ENCODE measurements at places on chromosomes 7 and 10.
A peak's percentile ranks its signal among the peaks of the same experiment; 100 is the strongest.

- DNase-seq, result no peak
Observed at GRCh38 chr10:43965033-43965917, 316.6 kb upstream of the ZNF32 start.

DNA sequence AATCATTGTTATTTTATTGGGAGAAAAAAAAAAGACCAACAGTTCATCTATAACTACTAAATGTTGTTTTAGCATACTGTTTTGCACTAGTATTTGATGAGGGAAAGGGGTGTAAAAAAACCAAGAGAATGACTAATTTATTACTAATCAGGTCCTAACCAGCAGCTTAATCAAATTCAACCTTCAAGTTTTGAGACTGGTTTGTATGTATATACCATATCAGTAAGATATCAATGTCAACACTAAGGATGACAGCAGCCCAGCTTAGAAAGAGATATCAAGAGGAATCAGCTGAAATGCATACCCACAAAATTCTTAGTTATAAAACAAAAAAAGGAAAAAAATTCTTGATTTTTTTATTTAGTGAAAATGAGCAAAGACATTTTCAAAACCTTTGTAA is 122.6 kb downstream of the KMT2C start:
- no peak for DNase-seq

GRCh38 chr7:129279757-129280156 is 54.9 kb downstream of the AHCYL2 start:
- no peak for DNase-seq

- DNase-seq, result no peak
Observed at GRCh38 chr7:83931968-83932367, 262.6 kb downstream of the SEMA3A start.

- DNase-seq, result no peak
Observed at GRCh38 chr10:7986851-7987250, 67.6 kb upstream of the GATA3 start.

DNA sequence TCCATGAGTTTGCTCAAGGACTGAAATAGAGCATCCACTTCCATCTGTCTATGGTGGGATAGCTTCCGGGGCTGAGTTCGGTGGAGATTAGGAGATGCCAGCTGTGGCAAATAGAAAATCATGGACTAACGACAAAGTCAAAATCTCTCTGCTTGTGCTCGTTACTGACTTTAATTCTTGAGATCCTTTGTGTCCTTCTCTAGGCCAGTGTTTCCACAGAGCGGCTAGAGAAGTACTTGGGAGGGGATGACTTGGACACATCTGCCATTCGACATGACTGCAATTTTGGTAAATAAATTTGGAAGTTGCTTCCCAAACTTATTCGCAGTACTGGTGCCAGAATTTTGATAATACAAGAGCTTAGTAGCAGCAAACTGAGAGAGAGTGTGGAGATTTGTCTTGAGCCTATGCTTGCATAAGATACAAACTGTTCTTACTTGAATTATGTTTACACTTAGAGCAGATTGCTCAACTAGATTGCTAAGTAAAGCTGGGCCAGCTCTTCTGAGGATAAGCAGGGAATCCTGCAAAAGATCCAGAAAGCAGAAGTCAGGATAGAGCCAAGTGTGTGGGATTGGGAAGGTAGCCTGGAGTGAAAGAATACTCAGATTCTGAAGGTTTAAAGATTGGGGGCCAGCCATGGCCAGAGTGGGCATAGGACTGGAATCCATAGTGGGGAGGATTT is 27.6 kb downstream of the ABCC2 start:
- no peak for DNase-seq

DNA sequence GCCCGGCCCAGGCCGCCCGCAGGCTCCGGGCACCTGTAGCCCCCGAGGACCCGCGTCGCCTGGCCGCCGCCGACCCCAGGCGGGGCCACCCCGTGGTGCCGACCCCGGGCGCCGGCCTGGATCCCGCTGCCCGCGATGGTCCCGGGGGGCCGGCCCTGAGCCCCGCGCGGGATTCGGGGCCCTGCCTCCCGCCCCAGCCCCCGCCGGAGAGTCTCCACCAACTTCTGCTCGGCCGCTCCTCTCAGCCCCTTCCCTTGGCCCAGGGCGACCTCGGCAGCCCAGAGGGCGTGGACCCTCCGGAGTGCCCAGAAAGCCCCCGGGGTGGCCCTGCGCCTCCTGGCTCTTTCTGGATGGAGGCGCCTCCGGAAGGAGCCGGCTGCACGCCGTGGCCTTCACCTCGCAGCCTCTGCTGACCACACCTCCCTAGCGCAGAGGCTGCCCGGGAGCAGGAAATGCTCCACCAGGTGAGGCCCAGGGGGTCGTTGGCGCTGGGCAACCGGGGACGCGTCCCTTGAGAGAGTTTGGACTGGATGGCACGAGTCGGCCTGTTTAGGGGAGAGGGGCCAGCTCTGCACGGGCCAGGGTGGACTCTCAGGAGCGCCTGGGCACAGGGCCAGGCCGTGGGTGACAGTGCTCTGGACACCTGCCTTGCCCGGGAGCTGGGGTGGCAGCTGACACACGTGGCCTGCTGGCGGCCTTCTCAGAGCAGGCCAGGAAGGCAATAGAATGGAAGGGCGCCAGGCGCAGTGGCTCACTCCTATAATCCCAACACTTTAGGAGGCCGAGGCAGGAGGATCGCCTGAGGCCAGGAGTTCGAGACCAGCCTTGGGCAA is 529 bp downstream of the ZNF853 start:
- no peak for DNase-seq

GRCh38 chr10:125549653-125550052 is 133.3 kb downstream of the TEX36 start:
- DNase-seq, result no peak

- no peak for DNase-seq
Observed at GRCh38 chr10:62916141-62916603, 100.0 kb upstream of the EGR2 start.

DNA sequence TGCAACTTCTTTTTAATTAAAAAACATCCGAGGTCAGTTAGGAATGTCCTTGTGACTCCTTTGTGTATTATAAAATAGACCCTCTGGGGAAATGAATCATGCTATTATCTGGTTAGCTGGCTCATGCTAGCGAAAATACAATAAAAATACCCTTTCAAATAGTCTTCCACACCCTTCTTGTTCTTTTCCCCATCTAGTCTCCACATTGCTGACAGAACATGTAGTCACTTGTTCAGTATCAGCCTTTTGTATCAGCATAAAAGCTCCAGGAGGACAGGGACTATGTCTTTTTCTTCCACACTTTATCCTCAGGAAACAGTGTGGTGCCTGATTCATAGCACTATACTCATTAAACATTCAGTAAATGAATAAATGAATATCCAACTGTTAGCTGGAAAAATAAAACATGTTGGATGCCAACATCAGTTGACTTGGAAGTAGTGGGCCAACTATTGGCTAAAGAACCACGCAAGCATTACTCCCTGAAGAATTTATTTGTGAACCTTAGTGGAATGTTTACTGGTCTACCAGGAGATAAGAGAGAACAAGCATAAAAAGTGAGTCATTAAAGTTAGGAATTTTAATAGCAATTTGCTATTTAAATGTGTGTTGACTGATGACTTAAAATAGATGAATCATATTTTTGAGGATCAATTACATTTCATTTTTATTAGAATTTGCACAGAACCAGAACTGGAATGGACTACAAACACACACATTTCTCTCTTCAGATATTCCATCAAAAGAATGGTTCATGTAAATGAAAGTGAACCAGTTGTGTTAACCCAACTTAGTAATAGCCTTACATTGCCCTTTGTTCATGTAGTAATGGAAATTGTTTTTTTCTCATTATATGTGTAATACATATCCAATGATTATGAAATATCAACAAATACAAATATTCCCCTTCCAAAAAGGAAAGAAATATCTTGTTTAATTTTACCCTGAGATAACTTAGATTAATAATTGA is 129.6 kb downstream of the DKK1 start:
- DNase-seq, result no peak

- no peak for DNase-seq
Observed at GRCh38 chr7:20282959-20283358, 47.7 kb upstream of the ITGB8 start.

- no peak for DNase-seq
Observed at GRCh38 chr10:120019568-120019967, 127.0 kb downstream of the SEC23IP start.

- peak; percentile 63 for DNase-seq
Observed at GRCh38 chr10:6530211-6530840, 49.8 kb downstream of the PRKCQ start.

GRCh38 chr7:90469554-90469953 is at the start of gene PTTG1IP2:
PTTG1IP2 (plus strand) TSS chr7:90469639; CDS start chr7:90469787, 148 bp downstream.
- no peak for DNase-seq

- no peak for DNase-seq
Observed at GRCh38 chr7:114766041-114766356, 155.9 kb upstream of the MDFIC start.

GRCh38 chr7:44387389-44387788 is 62.0 kb upstream of the CAMK2B start:
- DNase-seq, result no peak

GRCh38 chr7:134701272-134701671 is 54.6 kb downstream of the BPGM start:
- DNase-seq, result peak; percentile 23

DNA sequence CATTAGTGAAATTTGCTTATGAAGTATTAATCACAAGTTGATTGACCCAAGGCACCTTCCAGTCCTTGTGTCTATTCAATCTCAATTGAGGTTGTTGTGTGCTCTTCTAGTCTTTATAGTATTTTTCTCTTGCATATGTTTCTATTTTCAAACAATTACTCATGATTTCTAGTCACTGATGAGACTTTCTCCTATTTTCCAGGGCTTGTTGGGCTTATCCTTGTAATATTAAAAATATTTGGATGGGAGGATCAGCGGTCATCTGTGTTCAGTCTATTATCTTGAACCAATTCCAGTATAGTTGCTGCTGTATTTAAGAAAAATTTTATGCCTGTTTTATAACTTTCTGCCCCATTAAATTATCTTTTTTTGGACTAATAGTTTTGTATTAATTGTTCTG is 154.4 kb downstream of the PTEN start:
- DNase-seq, result no peak

- DNase-seq, result no peak
Observed at GRCh38 chr10:102324061-102324460, 71.4 kb upstream of the NFKB2 start.

GRCh38 chr10:29946953-29947700 is 112.3 kb downstream of the JCAD start:
- no peak for DNase-seq

DNA sequence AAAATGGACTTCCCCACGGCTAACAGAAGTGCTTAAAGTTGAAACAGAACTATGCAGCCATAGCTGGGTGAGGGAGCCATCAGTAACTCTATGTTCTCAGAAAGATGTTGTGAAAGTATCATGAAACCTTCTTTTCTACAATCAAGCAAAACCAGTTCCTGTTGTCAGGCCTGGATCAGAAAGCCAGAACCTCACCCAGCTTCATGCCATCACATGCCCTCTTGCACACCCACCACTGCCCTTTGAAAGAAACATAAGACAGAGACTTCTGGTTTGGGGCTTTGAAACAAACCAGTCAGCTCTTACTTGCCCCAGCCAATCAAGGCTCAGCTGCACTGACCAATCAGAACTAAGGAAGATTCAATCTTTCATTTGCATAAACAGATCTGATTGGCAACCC is 230.8 kb upstream of the FERD3L start:
- DNase-seq, result no peak

DNA sequence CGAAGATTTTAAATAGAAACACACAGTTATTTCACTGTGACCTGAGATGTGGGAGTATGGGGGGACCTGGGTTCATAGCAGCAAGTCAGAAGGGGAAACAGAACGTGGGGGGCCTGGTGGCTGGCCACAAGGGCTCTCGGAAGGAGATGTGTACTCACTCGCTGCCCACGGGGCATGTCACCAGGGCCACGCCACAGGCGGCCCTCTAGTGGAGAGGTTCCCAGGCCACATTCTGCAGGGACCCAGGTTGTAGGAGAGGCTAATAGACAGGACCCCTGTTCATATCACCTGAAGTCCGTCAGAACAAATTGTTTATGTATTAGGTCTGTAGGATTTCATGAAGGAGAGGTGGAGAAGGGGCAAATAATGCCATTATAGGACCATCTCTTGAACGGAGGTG is 25.1 kb upstream of the SVOPL start:
- DNase-seq, result no peak

- no peak for DNase-seq
Observed at GRCh38 chr7:46955531-46955930, 626.4 kb downstream of the TNS3 start.

GRCh38 chr10:74813381-74814259 is 12.8 kb upstream of the KAT6B start:
- no peak for DNase-seq

DNA sequence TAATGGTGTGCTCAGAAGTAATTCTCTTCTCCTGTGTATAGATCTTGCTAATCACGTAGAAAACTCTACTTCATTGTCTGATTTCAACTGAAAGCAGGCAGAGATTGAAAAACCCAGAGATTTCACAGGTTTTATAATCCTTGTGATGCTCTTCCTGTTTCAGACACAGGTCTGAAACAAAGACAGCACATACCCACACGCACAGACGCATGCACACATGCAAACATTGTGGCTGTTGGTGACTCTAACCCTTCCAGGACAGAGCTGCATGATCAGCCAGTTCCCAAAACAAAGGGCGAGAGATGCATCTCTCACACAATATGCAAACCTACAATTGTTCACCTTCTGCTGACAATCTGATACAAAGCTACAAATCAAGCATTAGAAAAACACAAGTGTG is 11.1 kb upstream of the TFEC start:
- no peak for DNase-seq

GRCh38 chr10:4501306-4501705 is 324.7 kb upstream of the AKR1E2 start:
- DNase-seq, result no peak

DNA sequence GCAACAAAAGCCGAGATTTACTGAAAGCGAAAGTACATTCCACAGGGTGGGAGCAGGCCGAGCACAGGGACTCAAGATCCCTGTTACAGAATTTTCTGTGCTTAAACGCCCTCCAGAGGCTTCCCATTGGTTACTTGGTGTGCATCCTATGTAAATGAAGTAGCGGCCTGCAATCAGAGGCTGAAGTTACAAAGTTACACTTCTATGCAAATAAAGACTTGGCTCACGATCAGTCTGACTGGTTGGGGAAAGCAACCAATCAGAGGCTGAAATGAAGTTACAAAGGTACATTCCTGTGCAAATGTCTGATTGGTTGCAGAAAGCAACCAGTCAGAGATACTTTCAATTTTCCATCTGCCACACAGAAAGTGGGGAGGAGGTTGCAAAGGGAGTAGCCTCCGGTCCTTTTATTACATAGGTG is 4.1 kb downstream of the ACBD7 start:
- no peak for DNase-seq
